ENCODE measurements at places on chromosomes 5 and 9.

DNA sequence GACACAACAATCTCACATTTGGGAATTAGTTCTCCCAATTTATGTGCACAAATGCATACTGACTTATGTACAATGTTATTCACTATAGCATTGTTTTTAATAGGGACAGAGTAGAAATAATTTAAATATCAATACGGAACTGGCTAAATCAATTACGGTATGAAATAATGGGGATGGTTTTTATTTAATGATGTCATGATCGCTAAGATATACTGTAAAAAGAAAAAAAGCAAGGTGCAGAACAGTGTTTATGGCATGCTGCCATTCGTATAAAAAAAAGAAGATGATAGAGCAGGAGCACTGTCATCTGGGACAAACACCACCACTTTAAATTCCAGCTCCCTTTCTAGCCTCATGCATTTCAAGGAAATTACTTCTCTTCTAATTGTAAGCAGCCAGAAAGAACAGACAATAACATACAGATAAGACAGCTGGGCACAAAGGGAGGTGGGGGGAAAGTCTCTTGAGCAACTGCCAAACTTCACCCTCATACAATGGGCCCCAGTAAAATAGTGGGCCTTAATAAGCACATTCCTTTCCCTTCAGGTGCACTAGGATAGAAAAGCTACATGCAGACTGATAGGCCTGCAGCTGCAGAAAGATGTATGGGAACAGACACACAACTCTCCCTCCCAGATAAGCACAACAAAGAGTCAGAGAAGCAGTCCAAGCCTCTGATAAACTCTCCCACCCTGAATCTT lies 8.4 kb downstream of the SREK1IP1 start:
- no peak for DNase-seq

DNA sequence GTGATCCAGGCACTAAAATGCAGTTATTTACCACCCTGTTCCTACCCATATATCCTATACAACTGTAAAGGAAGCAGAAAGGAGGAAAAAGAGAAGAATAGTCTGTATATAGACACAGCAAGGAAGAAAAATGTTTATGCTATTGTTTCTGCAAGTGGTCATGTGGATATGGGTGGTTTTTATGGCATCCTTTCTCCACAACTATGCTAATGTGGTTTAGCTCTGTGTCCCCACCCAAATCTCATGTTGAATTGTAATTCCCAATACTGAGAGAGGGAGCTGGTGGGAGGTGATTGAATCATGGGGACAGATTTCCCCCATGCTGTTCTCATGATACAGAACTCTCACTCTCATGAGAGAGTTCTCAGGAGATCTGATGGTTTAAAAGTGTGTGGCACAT lies 439.8 kb downstream of the ZSWIM6 start:
- DNase-seq, result no peak

GRCh38 chr5:170633235-170634081 lies 129.6 kb downstream of the KCNIP1 start:
- no peak for DNase-seq

GRCh38 chr5:126521130-126521529 lies 73.9 kb downstream of the ALDH7A1 start:
- DNase-seq, result no peak

- no peak for DNase-seq
These were observed 79.8 kb downstream of the CFAP95 start for GRCh38 chr9:69900406-69900805.

DNA sequence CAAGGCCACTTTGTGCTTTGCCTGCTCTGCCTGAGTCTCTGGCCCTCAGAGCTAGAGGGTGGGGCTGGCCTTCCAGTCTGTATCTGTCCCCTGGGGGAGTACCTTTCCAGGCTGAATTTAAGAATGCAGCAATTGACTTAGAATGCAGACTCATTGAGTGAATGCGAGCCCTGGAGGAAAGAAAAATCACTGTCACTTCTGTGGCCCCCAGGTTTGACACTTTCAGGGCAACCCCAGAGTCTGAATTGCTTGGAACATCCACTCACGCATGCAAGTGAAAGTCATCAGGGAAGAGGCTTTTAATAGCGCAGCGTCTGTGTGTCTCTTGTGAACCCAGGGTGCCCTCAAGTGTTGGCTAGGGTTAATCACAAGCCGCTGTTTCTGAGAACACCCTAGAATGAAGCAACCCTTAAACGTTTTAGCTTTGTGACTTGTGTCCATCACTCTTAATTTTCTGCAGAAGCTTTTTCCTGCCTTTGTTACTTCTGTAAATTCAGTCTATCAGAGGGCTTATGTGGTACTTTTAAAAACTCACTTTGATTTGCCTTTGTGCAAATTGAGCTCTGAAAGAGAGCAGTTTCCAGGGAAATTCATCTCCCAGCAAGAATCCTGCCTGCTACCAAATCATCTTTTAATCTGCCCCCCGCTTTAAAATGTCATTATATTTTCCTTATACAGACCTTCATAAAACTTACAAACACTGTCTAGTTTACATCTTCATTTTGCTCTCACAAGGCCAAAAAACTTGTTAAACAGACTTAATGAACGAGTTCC lies 146.8 kb upstream of the IQGAP2 start:
- DNase-seq, result peak; percentile 61

GRCh38 chr9:106632621-106633020 lies 230.3 kb upstream of the ZNF462 start:
- no peak for DNase-seq

DNA sequence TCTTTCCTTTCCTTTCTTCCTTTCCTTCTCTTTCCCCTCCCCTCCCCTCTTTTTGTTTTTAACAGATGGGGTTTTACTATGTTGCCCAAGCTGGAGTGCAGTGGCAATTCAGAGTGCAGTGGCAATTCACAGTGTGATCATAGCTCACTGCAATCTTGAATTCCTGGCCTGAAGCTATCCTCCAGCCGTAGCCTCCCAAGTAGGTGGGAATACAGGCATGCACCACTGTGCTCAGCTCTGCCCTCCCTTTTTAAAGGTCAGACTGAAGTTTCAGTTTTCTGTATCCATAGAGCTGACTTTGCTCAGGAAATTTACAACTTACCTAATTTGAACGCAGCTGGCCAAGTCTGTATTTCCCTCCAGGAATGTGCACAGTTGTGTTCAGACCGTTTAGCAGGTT lies 696 bp downstream of the CCL28 start:
- no peak for DNase-seq

GRCh38 chr5:472656-473550 lies 29.9 kb downstream of the EXOC3 start:
- DNase-seq, result peak; percentile 91

GRCh38 chr9:95724253-95724991 lies 151.1 kb upstream of the ERCC6L2 start:
- peak; percentile 58 for DNase-seq

DNA sequence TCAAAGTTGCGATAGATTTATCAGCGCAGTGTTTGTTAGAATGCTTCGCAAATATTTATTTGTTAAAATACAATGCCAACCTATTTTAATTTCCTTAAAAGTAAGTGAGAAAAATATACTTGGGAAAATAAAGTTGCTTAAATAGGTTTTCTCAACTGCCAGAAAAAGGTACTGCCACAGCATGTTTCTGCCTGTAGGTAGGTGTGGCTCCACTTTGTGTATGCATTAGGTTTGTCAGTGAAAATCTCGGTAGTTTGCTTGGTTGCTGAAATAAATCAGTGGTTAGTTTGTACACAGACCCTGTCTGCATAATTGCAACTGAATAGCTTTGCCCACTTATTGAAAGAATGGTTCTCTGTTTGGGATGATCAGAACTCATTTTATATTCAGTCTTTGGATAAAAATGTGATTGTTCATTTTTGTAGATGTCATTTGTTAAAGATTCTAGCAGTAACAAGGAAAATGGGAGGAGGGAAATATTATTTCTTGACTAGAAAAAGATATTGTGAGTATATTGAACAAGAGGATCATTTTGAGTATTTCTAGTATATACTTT lies 25.7 kb downstream of the C9orf85 start:
- DNase-seq, result no peak

- DNase-seq, result no peak
These were observed 334.2 kb downstream of the IRX2 start for GRCh38 chr5:2417301-2417700.

DNA sequence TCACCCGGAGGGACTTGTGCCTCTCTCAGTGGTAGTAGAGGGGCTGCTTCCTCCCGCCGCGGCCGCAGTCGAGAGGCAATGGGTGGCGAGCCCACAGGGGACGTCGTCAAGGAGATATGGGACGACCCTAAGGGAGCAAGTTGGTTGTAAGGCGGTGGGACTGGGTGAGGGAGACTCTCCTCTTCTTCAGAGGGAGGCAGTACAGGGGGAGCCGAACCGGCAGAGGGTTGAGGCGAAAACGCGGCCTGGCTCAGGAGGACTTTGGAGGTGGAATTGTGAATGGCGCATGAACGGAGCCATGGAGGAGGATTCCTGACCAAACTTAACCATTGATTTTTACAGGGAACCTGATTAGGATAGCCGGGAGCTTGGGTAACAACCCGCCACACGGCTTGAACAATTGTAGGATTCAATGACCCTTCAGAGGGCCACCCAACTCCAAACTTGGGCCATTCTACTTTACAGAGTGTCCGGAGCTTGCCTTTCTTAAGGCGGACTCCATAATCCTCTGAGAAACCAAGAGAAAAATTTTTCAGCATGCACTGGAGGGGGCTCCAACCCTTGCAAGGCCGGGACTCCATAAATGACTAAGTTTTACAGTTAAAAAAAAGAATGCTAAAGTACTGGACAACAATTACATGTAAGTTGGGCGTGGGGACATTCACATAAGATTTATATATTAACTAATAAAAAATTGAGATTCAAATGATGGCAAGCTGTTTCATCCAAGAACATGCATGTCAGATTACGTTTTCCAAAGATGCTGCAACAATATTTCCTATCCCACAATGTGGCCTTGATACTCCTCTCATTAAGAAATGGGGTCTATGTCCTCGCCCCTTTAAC lies 19.4 kb upstream of the RHOBTB3 start:
- no peak for DNase-seq

GRCh38 chr9:19087106-19088000 lies 15.4 kb downstream of the HAUS6 start:
- DNase-seq, result no peak

GRCh38 chr5:132505641-132506040 lies 15.1 kb upstream of the IRF1 start:
- DNase-seq, result no peak
